ENCODE measurements at places on chromosomes 2 and 18.

- DNase-seq, result no peak
These were observed 22.2 kb upstream of the ATOH8 start for GRCh38 chr2:85731606-85732005.

GRCh38 chr2:96823198-96823597 lies 7.1 kb downstream of the CNNM3 start:
- no peak for DNase-seq

GRCh38 chr2:144198116-144198515 lies 321.8 kb downstream of the ZEB2 start:
- no peak for DNase-seq

DNA sequence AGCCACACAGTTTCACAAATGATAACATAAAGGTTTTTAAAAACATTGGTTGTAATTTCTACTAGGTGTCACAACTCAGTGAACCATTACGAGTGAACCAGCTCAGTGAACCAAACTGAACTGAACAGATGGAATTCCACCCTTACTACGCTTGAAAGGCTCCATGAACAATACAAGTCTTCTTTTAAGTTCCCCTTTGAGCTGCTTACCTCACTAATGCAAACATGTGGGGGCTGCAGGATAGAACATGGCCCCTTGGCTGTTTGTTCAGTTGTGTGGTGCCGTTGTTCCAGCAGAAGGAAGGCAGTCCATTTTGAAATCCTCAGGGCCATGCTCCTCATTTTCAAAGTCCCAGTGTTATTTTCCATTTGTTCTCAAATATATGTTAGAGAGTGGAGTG lies 30.7 kb upstream of the KLHL14 start:
- DNase-seq, result peak; percentile 21

DNA sequence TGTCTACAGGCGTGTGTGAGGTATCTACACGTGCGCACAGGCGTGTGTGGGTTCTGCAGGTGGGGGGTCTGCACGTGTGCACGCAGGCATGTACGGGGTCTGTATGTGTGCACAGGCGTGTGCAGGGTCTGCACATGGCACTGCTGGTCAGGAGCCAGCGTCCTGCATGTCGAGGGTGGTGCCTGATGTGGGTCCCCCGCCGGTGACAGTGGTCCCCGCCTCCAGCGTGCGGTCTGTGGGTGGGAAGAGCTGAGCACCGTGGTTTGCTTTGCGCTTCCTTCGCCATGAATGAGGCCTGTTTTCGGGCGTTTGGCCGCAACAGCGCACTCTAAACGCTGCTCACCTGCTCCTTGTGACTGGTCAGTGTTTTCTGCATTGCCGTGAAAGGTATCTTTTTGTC lies 57.2 kb downstream of the CTDP1 start:
- DNase-seq, result no peak

DNA sequence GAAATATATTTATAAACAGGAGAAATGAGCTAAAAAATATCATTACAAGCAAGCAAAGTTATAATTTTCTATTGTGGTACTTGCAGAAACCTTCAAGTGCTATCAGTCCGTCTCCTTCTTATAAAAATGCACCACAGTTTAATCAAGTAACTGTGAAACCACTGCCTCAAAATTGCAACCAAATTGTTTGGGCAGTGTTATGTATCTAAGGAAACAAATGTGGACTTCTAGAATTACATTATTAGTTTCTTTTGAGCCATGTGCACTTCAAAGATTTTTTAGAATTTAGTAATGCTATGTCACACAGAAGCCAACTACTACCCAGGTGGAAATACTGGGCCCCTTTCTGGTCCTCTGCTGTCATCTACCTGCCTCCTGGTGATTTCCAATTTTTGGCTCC lies 495.6 kb downstream of the NYAP2 start:
- no peak for DNase-seq

DNA sequence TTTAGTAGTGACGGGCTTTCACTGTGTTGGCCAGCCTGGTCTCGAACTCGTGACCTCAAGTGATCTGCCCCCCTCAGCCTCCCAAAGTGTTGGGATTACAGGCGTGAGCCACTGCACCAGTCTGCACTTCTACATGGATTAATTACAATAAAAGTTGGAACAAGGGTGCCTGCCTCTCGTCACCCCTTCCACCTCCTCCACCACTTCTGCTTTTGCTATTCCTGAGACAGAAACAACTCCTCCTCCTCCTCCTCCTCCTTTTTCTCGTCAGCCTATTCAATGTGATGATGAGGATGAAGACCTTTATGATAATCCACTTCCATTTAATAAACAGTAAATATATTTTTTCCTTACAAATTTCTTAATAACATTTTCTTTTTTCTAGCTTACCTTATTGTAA lies 35.2 kb downstream of the SRBD1 start:
- DNase-seq, result no peak

- DNase-seq, result no peak
These were observed 34.0 kb upstream of the STRN start for GRCh38 chr2:37000318-37000717.

- DNase-seq, result no peak
These were observed 22.6 kb upstream of the BCL2 start for GRCh38 chr18:63342206-63342605.

Measured in GM12878 (cell line).